ENCODE measurements at places on chromosomes 2 and 18.

GRCh38 chr2:118242216-118242615 lies 153.9 kb downstream of the INSIG2 start:
- DNase-seq, result no peak

- no peak for DNase-seq
These were observed 84.9 kb downstream of the MAP4K4 start for GRCh38 chr2:101782427-101782792.

GRCh38 chr2:2502201-2502549 lies 171.1 kb upstream of the MYT1L start:
- DNase-seq, result no peak

- DNase-seq, result no peak
These were observed 109.2 kb downstream of the NOL4 start for GRCh38 chr18:34115409-34116081.
